ENCODE measurements at places on chromosomes 2 and 18. TPM values are rescaled to one million over a fixed set of nuclear protein-coding genes. Genes with fewer than 3 reads are reported as not detected.

The SPP2 gene
- not detected for polyA plus RNA-seq

The PDCD1 gene
- polyA plus RNA-seq, result 0.13 TPM

The AMER3 gene
- polyA plus RNA-seq, result 0.03 TPM

DNA sequence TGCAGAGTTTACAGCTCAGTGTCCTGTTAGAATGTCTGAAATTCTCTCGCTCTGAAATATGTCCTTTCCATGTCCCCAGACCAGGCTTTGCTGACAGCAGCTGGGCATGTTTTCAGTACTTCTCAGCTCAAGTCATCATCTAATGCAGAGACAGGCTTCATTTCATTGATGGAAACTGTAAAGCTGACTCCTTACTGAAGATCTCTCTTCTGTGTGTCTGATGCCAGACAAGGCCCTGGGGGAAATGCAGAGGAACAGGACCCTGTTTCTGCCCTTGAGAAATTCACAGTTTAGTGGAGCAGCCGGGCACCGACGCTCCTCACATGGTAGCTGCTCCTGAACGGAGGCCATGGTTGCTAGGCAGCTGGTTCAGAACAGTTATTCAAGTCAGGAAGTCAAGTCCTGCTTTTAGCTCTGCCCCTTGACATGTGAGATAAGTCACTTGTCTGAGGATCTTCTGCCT, 24.6 kb upstream of the FZD7 start:
- no peak for DNase-seq

DNA sequence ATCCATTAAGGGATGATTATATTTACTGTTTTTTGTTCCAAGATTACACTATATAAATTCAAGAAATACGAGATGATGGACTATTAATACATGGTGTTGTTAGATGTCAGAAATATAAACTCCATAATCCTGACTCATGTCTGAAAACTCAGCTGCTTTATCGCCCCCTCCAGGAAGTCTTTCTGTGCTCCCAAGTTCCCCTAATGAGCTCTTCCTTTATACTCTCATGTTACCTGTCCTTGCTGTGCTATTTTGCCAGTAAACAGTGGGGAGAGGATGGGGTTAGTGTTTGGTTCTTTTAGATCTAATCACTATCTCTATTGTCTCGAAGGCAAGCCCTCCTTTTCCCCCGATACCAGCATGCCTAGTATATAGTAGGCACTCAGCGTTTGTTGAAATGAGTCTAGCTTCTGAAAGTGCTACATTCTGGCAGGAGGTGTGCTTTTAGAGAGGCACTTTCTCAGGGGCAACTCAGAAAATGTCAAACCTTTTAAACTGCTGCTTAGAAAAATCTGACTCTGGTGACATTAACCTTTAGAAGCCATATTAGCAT, 21.4 kb upstream of the BARD1 start:
- DNase-seq, result no peak

Measured in left kidney (tissue), 8 donors.